Effector memory CD4-positive, alpha-beta T cell (primary cell): ENCODE measurements at places on chromosomes 6 and 20.

- DNase-seq, result no peak
Observed at GRCh38 chr20:346640-347316, at the start of gene NRSN2. NRSN2 (plus strand) TSS chr20:347111; CDS start chr20:349644, 2,533 bp downstream.

GRCh38 chr6:148238713-148239112 is 103.9 kb upstream of the SASH1 start:
- DNase-seq, result no peak

DNA sequence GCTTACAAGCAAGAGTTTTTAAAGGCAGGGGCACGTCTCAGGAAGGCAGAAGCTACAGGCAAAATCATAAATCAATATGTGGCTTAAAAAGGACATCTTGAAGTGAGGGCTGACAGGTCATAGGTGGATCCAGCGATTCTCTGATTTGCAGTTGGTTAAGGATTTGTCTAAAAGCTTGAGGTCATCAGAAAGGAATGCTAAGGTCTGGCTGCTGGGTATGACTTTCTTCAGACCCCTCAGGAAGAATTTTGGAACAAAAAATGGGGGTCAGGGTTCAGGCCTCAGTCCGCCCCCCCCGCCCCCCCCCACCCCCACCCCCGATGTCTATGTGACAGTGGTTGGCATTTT is 261.9 kb downstream of the CDH4 start:
- no peak for DNase-seq

DNA sequence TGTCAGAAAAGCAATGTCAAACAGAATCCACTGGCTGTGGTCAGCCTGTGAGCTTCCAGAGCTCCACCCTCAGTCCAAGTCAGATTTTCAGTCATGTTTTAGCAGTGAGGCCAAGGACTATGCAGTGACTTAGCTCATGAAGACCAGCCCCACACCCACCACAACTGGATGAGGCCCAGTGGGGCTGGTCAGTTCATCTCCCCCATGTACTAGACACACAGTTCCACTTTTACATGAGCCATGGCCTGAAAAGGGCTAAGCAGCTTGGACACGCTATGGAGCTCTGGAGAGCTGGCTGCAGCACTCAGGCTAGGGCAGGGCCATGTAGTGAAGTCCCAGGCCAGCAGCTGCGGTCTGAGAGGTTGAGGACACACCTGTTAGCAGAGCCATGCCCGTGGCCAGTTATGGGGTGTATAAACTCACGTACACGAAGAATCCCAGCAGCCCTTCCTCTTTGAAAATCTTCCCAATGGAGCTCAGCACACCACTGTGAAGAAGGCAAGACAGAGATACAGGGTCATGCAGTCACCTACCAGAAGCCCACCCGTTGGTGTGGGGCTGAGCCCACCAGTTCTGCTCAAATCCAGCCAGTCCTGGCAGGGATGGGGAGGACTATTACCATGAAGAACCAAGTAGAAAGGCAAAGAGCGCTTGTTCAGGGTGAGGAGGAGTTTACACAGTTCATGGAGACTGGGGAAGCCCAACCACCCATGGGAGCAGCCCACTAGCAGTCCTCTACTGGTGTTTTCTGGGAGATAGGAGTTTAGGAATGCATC is 10.6 kb downstream of the MTCH1 start:
- no peak for DNase-seq

DNA sequence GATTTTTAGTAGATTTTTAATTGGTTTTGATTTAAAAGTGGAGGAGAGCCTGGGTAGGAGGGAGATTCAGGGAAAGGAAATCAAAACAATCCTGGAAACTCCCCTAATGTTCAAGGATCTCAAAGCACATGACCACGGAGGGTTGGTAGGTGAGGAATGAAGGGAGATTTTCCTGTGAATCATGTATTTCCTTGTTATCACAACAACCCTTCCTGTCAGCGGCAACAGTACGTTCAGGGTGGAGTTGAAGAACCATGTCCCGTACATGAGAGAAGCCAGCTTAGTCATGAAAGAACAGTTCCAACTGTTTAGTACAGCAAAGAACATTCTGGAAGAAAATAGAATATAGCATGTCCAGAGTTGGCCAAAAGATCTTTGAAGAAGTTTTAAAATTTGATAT is 79.4 kb upstream of the SCAF8 start:
- DNase-seq, result no peak
